ENCODE measurements at places on chromosomes 13 and 19. TPM values are rescaled to one million over a fixed set of nuclear protein-coding genes. Genes with fewer than 3 reads are reported as not detected.
A peak's percentile ranks its signal among the peaks of the same experiment; 100 is the strongest.

GRCh38 chr19:24159707-24160106 lies 72.7 kb downstream of the ZNF254 start:
- H3K4me1 ChIP-seq, result no peaks in the 10 kb centered on the region
- H3K27ac ChIP-seq, result no peak overlapping the region
- H3K36me3 ChIP-seq, result no peaks in the 10 kb centered on the region
- no peak overlapping the region for H3K4me3 ChIP-seq
- H3K27me3 ChIP-seq, result no peaks in the 10 kb centered on the region

GRCh38 chr19:28400953-28401671 lies 811.8 kb downstream of the UQCRFS1 start:
- no peak overlapping the region for H3K4me3 ChIP-seq
- no peak for DNase-seq
- H3K36me3 ChIP-seq, result no peaks in the 10 kb centered on the region
- peaks cover 10% of the 10 kb centered on the region for H3K27me3 ChIP-seq
- H3K27ac ChIP-seq, result no peak overlapping the region
- H3K4me1 ChIP-seq, result no peaks in the 10 kb centered on the region

- H3K4me1 ChIP-seq, result no peaks in the 10 kb centered on the region
- DNase-seq, result no peak
- H3K36me3 ChIP-seq, result no peaks in the 10 kb centered on the region
- H3K27me3 ChIP-seq, result peaks cover 3% of the 10 kb centered on the region
- no peak overlapping the region for H3K27ac ChIP-seq
- H3K4me3 ChIP-seq, result no peak overlapping the region
Observed at GRCh38 chr13:99119656-99120055, 81.0 kb upstream of the UBAC2 start.

The SGCG gene
- not detected for total RNA-seq

The CACNG8 gene
- not detected for total RNA-seq

The HIF3A gene
- total RNA-seq, result 29.5 TPM

The SIGLEC12 gene
- total RNA-seq, result 1.2 TPM

The SYCN gene
- not detected for total RNA-seq

DNA sequence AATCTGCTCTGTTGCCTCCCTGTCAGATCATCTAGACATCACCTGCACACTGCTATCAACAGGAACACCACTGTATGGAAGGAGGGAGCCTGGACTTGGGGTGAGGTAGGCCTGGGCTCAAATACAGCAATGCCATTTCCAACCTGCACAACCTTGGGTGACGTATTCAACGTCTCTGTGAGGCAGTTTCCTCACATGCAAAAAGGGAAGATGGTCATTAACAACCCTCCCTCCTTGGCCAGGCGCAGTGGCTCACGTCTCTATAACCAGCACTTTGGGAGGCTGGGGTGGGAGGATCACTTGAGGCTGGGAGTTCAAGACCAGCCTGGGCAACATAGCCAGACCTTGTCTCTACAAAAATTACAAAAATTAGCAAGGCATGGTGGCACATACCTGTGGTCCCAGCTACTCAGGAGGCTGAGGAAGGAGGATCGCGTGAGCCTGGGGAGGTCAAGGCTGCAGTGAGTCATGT lies 13.1 kb downstream of the XRCC1 start:
- peaks cover 22% of the 10 kb centered on the region for H3K4me1 ChIP-seq
- no peak overlapping the region for H3K4me3 ChIP-seq
- H3K27ac ChIP-seq, result peak overlapping the region; percentile 63
- no peaks in the 10 kb centered on the region for H3K36me3 ChIP-seq

- no peaks in the 10 kb centered on the region for H3K36me3 ChIP-seq
- no peaks in the 10 kb centered on the region for H3K4me1 ChIP-seq
- no peak for DNase-seq
Observed at GRCh38 chr13:105874814-105875213, 660.6 kb downstream of the EFNB2 start.

DNA sequence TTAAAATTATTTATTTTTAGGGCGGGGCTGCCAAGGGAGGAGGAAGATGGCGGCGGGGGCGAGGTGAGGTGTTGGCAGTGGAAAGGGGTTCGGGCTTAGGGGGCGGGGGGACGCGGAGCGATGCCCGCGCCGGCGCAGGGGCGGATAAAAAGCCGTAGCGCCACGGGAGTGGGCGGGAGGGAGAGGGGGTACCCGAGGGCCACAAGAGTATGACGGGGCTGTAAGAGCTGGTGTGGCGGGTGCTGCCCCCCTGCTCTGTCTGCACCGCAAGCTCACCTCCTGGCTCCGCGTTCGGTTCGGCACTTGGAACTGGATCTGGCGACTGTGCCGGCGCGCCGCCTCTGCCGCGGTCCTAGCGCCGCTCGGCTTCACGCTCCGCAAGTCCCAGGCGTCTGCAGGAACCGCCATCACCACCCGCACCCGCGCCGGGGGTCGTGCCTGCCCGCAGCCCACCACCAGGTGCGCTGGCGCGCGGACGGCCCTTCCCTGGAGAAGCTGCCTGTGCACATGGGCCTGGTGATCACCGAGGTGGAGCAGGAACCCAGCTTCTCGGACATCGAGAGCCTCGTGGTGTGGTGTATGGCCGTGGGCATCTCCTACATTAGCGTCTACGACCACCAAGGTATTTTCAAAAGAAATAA lies 265.2 kb upstream of the SGCG start:
- peak; percentile 41 for DNase-seq
- H3K27me3 ChIP-seq, result no peaks in the 10 kb centered on the region
- H3K36me3 ChIP-seq, result no peaks in the 10 kb centered on the region
- no peak overlapping the region for H3K27ac ChIP-seq
- H3K4me3 ChIP-seq, result no peak overlapping the region

The TNFRSF19 gene
- 3.2 TPM for total RNA-seq

DNA sequence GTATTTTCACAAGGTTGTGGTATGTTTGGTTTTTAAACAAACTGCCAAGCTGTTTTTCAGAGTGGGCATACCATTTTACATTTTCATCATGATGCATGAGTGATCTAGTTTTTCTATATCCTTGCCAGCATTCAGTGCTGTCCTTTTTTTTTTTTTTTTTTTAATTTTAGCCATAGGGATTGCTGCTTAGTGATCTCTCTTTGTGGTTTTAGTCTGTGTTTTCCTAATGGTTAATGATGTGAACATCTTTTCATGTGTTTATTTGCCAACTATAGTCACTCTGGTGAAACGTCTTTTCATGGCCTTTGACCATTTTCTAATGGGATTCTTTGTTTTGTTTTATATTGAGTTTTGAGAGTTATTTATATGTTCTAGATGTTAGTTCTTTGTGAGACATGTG lies 59.7 kb downstream of the SHISA2 start:
- DNase-seq, result no peak
- no peaks in the 10 kb centered on the region for H3K27me3 ChIP-seq
- no peaks in the 10 kb centered on the region for H3K36me3 ChIP-seq
- H3K27ac ChIP-seq, result no peak overlapping the region

- no peak overlapping the region for H3K4me3 ChIP-seq
- no peak overlapping the region for H3K27ac ChIP-seq
- DNase-seq, result no peak
- H3K27me3 ChIP-seq, result no peaks in the 10 kb centered on the region
Observed at GRCh38 chr13:43133792-43134191, 110.4 kb downstream of the DNAJC15 start.

DNA sequence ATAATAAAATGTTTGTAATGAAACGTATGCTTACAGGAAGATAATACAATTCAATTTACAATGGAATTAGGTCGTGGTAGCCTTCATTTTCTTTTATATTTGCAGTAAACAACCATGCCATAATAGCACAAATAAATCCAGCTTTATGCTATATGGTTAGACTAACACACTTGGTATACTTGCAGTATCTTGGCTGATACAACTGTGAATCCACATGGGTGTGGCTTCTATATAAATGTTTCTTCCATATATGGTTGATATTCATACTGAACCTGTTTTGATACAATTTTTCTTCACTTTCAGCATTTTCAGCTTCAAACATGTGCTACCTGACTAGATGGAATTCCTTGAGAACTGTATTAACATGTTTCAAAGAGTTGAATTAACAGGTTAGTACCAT lies 20.4 kb upstream of the SPRY2 start:
- no peak for DNase-seq
- no peaks in the 10 kb centered on the region for H3K4me1 ChIP-seq
- H3K4me3 ChIP-seq, result no peak overlapping the region
- no peaks in the 10 kb centered on the region for H3K27me3 ChIP-seq
- peak overlapping the region; percentile 32 for H3K27ac ChIP-seq

All from adrenal gland (tissue), 19 donors.